ENCODE measurements at places on chromosomes 5 and 9. TPM values are rescaled to one million over a fixed set of nuclear protein-coding genes. Genes with fewer than 3 reads are reported as not detected.

PRLR gene
- total RNA-seq: not detected

DMGDH gene
- total RNA-seq: 19.2 TPM

HAVCR1 gene
- total RNA-seq: 2.7 TPM

AJM1 gene
- total RNA-seq: 5.3 TPM

NKD2 gene
- 18.7 TPM for total RNA-seq

SLC6A3 gene
- total RNA-seq: not detected

PCDHGC5 gene
- total RNA-seq: not detected

S100Z gene
- total RNA-seq: 1.7 TPM

MUSK gene
- not detected for total RNA-seq

KIF4B gene
- 0.30 TPM for total RNA-seq

AHRR gene
- total RNA-seq: 56.0 TPM

LRRC8A gene
- total RNA-seq: 20.1 TPM

GLDC gene
- 5.2 TPM for total RNA-seq

WNT8A gene
- not detected for total RNA-seq

CD72 gene
- total RNA-seq: 28.7 TPM

SYK gene
- total RNA-seq: 0.44 TPM

PCDHA12 gene
- not detected for total RNA-seq

AGXT2 gene
- not detected for total RNA-seq

QSOX2 gene
- total RNA-seq: 25.1 TPM

PCDHGA8 gene
- total RNA-seq: not detected

RGMB gene
- total RNA-seq: 3.9 TPM

SLC6A18 gene
- total RNA-seq: not detected

MEIKIN gene
- not detected for total RNA-seq
